Activated T-helper 9 cell treated with anti-CD3 and anti-CD28 coated beads, Interleukin-2, amount 50 U/mL, for 16 hours (primary cell): ENCODE measurements at places on chromosomes 12 and 14.

DNA sequence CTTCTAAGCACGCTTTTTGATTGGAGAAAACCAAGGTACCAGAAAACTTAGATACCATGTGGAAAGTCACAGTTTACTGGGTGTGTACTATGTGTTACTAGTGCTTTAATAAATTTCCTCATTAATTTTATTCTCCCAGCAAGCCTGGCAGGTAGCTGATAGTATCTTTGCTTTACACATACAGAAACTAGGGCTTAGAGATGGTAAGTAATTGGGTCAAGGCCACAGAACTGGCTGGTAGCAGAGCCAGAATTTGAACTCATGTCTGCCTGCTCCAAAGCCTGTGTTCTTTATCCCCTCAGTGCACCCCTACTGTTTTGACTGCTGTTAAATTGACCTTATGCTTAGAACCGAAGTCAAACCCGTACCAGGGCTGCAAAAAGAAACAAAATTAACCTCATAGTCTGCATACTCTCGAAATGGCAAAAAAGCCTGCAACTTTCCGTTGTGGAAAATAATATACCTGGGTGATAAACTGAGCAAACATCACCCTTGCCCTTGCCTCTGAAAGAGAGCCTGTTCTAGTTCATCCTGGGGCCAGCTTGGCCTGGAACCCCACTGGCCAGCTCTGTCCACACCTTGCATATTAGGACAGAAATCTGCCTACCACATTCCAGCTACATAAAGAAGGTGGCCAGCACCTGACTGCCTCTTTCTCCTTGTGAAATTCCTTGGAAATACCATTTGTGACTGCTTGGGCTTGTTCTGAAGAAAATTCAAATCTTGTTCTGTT, 118.9 kb downstream of the ETV6 start:
- no peak for DNase-seq

DNA sequence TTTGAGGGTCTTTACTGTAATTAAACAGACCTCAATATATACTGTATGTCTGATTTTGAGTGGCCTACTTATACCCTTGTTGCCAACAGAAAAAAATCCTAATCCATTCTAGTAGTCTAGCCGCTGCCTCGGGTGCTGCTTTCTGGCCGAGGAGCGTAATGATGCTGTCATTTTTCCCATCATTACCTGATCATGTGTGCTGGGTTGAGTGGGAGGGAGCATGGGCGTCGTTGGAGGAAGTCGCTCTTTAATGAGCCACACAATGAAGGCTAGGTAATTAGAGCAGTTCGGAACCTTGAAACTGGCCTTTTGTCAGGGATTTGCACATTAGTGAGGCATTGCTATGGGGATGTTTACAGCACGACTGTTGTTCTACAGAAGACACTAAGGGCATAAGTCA, 76.1 kb upstream of the RFX4 start:
- DNase-seq, result no peak

DNA sequence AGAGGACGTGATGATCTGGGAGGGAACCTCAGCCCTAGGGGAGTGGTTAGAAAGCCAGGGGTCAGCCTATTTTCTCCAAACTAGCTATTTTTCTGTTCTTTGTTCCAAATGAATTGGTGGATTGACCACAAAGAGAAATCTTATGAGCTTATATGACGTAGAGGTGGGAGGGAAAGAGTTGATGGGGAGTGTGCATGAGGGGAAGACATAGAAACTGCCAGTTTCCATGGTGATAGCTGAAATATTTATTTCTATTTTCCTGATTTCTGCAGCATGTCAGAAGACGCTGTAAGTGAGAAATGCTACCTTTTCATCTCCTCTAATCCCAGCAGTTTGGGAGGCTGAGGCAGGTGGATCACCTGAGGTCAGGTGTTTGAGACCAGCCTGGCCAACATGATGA, 51.4 kb upstream of the CISTR start:
- no peak for DNase-seq

DNA sequence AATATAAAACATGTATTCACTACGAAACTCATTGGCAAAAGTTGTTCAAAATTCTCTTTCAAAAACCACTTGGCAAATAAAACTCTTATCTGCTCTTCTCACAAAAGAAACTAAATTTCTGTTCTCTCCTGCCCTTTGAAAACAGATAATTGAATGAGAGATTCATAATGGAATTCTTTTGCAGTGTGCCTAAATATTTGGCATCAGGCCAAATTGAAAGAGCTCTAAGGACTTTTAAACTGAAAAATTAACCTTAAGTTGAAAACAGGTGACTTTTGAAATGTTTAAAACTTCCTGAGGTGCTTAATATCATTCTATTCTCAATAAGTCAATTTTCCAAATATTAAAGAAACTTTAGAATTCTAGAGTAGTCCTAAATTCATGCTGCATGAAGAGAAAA, 136.4 kb downstream of the FSCB start:
- no peak for DNase-seq

- DNase-seq, result no peak
Observed at GRCh38 chr12:44507461-44507860, 368.7 kb downstream of the NELL2 start.

- DNase-seq, result no peak
Observed at GRCh38 chr12:23063206-23063605, 438.2 kb downstream of the ETNK1 start.

- no peak for DNase-seq
Observed at GRCh38 chr14:100785626-100786025, 40.3 kb upstream of the MEG3 start.

DNA sequence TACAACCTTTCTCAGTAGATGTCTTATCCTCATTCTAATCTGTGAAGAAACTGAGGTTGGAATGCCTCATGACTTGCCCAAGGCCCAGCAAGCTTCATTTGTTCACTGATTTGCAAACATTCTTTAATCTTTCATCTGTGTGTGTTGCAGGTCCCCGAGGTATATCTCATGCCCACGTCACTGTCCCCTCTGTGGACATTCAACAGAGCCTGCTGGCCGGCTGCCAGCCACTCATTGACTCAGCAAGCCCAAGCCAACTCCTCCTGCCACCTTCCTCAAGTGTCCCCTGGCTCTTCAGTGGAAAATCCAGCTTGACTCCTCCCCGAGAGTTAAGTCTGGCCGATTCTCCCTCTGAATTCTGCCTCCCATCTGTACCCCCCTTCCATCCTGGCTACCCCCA, 1.9 kb upstream of the DCAF4 start:
- DNase-seq, result no peak

DNA sequence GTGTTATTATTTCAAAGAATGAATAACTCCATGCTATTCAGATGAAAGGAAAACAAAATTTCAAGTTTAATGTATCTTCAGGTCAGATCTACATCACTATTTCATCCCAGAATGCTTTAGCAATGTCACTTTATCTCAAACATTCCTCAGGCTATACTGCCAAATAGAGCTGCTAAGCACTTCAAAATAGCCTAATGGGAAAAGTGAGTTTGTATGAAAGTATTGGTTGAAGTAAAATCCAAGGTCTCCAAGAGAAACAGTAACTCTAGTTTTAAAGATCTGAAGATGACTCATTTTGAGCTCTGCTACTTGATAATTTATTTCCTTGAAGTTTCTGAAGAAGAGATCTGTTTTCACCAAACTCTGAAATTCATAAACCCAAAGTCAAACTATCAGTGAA, 466.2 kb upstream of the FOXG1 start:
- no peak for DNase-seq

GRCh38 chr12:88579161-88579517, 1.1 kb downstream of the KITLG start:
- DNase-seq, result no peak

DNA sequence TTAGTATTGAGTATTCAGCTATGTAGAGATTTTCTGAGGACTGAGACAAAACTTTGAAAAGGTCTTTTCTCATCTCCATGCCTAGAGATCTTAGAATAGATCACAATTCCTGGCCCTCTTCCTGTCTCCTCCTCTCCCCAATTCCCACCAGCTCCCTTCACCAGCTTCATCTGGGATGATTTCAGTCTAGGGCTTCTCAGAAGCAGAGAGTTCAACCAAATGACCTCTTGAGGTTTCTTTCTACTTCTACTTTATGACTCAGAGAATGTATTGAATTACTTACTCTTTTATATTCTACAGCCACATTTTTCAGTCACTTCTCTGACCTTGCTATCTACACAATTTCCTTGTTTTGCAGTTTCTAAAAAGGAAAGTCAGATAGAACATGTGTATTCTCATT, 19.4 kb upstream of the SNX6 start:
- no peak for DNase-seq

- no peak for DNase-seq
Observed at GRCh38 chr12:74250891-74251290, 286.7 kb upstream of the ATXN7L3B start.

DNA sequence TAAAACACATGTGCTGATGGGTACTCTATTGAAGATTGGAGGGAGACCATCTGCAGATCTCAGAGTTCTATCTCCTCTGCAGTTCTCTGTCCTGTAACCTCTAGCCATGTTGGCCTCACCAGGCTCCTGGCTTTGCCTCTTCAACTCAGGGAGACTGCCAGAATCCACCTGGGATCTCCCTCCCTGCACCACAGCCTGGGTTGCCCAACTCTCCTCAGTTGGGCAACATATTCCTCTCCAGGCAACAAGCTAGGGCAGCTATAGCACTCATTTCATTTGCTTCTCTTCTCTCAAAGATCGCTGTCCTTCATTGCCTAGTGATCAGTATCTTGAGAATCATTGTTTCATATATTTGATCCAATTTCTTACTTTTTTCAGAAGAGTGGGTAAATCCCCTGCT, 28.8 kb downstream of the CKAP4 start:
- no peak for DNase-seq

DNA sequence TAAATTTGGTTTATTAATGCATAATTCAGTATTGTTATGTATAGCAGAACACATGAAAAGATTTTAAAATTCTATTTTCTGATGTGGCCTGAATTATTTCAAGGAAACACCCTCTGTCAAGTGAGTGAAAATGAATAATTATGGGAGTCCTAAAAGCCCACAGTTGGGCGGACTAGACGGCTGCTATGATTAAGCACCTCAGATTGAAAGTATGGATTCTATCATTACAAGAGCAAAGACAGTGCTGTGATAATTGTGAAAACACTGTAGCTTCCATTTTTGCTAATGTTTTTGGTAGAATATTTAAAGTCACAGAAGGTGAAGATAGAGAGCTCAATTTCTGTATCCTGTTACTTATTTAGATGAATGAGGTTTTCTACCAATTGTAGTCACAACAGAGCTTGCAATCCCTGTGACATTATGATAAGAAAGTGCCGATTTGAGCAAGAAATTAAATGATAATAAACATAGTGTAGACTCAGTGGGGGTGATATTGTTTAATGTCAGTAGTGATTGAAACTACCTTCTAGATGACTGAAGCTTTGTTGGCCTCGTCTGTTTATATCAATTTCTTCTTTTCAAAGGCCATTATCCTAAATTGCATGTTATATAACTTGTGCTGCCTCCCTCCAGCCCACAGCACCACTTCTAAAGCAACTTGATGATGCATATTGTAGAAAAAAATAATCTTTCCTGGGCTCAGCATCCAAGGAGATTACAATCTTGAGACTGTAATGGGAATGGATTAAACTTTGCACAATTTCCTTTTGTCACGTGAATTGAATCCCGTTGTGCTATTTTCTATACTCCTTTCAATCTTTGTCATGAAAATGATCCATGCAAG, 359.8 kb downstream of the BTG1 start:
- DNase-seq, result no peak

DNA sequence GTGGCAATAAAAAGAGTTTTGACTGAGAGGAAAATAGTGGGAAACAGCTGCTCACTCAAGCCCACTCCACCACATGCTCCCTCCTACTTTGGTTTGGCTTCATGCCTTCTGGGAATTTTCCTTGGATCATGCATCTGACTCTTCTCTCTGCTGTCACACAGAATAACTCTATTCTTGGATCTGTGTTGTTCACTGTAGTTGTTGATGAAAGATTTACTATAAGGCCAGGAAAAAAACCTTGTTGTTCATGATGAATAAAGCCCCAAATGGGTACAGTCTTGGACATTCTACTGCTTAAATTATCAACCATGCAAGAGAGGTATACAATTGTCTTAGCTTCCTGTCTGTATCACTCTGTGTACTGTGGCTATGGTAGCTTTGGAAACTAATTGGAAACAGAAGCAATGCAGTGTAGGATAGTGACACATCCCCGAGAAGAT, 70.5 kb downstream of the TMX1 start:
- no peak for DNase-seq

DNA sequence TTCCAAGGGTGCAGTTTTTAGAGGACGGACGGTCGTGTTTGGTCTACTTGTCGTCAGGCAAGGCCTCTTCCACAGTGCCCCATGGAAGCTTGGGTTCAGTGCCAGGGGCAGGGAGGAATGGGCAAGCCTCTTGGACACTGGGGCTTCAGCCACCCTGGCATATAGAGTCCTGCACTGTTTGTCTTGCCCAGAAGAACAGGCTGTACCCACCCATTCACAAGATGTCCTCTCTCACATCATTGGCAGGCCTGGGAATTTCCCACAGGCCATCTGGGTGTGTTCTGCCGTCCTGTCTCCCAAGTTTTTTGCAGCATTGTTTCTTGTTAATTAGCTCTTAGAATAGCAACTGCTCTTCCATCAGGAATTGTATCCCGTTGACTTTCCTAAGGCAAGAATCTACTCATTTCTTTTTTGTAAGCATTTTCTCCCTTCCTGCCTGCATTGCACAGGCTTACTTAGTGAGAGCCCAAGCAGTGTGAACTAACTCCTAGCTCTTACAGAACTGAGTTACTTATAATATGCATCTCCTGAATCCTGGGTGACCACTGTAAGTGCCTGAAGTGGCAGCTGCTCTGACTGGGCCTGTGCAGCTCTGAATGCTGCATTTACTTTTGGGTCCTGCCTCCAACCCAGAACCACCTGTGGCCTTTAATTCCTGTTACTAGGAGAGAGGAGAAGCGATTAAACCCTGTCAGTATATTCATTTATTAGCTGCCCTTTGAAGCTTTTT, 149.4 kb upstream of the HIF1A start:
- DNase-seq, result no peak

- no peak for DNase-seq
Observed at GRCh38 chr12:51377099-51377984, 13.9 kb downstream of the GALNT6 start.

DNA sequence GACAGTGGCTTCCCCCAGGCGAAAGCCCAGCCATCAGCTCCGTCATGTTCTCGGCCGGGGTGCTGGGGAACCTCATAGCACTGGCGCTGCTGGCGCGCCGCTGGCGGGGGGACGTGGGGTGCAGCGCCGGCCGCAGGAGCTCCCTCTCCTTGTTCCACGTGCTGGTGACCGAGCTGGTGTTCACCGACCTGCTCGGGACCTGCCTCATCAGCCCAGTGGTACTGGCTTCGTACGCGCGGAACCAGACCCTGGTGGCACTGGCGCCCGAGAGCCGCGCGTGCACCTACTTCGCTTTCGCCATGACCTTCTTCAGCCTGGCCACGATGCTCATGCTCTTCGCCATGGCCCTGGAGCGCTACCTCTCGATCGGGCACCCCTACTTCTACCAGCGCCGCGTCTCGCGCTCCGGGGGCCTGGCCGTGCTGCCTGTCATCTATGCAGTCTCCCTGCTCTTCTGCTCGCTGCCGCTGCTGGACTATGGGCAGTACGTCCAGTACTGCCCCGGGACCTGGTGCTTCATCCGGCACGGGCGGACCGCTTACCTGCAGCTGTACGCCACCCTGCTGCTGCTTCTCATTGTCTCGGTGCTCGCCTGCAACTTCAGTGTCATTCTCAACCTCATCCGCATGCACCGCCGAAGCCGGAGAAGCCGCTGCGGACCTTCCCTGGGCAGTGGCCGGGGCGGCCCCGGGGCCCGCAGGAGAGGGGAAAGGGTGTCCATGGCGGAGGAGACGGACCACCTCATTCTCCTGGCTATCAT, 663 bp downstream of the PTGER2 start:
- DNase-seq, result peak; percentile 31
